Foreskin keratinocyte (primary cell): ENCODE measurements at places on chromosomes 12 and 14. TPM values are rescaled to one million over a fixed set of nuclear protein-coding genes. Genes with fewer than 3 reads are reported as not detected.

DNA sequence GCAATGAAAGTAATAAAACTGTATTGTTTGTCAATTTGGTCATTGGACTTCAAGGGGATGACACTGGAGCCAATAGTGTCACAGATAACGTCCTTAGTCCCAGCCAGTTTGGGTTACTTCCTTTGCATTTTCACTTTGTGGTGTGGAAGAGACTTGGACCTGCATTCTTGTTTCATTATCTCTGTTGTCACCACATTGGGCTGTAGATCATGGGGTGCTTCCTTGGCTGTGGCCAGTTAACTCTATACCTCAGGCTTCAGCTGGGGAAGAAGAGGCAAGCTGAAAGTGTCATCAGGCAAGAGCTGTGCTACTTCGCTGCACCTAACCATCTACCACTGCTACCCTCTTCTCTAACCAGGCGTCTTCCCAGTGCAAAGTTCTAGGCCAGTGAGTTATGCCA, 15.1 kb upstream of the CISTR start:
- no peak for DNase-seq

DNA sequence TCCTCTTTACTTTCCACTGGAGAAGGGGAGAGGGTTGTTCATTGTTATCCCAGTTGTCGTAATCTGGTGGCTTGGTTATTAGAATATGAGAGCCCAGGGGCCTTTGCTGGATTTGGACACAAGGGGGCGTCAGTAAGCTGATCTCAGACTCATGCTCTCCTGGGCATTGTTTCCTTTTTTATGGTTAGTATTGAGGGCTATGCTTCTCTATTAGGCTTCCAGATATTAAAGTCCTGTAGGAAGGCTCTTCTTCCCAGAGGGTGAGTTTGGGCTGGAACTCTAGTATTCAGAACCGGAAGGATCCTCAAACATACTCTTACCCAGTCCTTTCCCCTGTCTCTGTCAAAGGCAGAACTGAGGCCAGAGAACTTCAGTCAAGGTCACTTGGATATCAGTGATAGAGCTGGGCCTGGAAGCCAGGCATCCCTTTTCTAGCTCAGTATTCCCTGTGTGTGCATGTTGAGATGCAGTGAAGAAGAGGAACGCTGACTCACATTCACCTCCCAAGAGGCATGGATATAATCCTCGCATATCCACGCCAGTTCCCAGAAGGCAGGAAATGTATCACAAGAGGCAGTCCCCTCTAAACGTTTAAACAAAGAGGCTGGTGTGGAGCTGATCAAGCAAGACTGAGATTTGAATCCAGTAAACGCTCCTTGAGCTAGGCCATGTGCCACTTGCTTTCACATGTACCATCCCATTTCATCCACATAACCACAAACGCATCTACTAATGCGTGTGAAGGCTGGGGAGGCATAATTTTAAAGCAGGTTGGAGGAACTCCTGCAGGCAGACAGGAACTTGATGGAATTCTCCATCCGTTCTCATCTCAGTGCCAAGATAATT, 41.6 kb downstream of the UBE3B start:
- no peak for DNase-seq

GRCh38 chr12:65656891-65657351, 167.4 kb upstream of the HMGA2 start:
- DNase-seq, result peak; percentile 98

DNA sequence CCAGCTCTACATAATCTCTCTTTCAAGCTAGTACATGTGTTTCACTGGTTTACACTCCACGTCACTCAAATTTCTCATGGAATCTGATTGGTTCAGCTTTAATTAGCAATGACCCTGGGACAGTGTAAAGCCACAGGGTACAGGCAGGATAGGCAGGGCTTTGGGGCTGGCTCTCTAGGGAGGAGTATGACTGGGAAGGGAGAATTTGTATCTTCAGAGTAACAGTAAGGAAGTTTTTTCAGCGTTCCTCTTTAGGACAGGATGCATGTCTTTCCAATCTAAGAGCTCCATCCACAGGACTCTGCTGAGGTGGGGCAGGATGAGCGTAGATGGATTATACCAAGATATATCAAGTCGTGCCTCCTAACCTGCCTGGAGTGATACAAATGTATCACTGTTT, 112.0 kb upstream of the CLEC14A start:
- no peak for DNase-seq

- DNase-seq, result peak; percentile 3
These were observed 412.5 kb downstream of the RMST start for GRCh38 chr12:97875064-97875463.

DNA sequence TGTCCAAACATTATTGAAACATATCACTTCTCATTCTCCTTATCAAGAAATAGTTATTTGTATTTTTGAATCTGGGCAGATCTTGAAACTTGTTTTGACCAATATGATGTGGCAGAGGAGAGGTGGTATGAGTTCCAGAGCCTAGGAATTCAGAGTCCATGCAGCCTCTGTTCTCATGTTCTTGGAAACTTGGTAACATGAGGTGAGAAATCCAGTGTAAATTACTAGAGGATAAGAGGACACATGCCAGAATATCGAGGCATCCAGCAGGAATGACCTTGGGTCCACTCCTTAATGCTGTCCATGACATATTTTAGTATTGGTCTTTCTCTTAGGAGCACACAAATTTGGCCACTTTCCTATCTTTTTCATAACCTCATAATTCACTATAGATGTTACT, 1374.6 kb downstream of the FSCB start:
- DNase-seq, result no peak

DNA sequence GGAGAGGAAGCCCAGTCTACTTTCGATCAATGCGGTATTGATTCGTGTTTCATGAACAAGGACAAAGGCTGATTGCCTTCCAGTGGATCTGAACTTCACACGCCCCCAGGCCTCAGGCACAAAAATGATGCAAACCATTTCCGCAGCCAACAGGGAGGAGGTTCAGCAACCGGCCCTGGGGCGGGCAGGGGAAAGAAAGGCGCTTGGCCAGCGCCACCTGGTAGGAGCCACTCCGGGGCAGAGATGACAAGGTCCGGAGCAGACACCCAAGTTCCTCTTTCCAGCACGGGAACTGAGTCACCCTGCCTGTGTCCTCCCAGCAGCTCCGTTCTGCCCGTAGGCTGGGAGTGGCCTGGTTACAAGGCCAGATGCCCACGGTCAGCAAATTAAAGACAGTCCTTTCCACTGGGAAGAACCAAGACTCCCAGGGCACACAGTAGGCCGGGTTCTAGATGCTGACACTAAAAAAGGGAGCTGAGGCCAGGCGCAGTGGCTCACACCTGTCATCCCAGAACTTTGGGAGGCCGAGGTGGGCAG, 136.3 kb downstream of the SCARB1 start:
- DNase-seq, result peak; percentile 44

- peak; percentile 73 for DNase-seq
These were observed 21.4 kb upstream of the GSG1 start for GRCh38 chr12:13124656-13125505.

GRCh38 chr14:65549429-65549828, 136.9 kb downstream of the FUT8 start:
- DNase-seq, result no peak

- DNase-seq, result no peak
These were observed 59.9 kb downstream of the TMCC3 start for GRCh38 chr12:94590428-94590827.

DNA sequence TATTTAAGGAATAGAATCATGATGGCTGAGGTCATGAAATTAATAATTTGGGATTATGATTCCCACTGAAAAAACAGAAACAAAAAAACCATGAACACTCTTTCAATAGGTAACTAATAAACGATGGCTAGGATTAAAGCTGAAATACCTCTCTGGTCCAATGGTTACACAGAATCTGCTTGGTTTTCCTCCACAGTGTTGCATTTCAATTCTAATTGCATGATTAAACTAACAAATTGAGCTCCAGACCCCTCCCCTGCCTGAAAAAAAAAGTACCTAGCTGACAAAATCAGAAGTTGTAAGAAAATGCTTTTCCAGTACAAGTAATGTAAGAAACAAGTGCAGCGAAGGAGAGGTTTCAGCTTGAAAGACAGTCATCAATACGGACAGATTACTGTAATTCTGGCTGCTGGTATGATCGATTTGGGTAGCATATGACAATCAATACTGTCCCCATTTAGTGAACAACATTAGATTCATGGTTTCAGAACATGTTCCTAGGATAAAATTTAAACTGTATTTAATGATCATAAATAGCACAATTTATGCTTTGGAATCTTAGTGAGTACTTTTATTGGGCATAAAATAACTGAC, 32.0 kb downstream of the INSM2 start:
- DNase-seq, result no peak

DNA sequence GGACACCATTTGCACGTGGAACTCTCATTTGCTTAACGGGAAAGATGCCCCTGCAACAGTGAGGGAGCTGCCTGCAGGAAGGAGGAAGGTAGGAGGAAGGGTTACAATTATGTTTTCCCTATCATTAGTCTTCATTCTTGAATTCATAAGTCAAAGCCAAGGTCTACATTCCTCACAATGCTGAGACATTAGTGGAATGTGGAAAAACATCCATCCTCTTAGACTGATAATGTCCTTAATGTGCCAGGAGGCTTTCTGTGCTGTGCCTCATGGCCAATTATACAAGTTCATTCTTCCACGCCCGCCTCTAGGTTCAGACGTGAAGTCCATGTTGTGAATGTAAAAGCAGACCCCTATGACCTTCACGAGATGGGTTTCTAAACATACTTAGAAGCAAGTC, 1212.4 kb upstream of the TMEM132C start:
- peak; percentile 66 for DNase-seq

GRCh38 chr14:63881926-63882325, 29.1 kb downstream of the SYNE2 start:
- DNase-seq, result no peak

DNA sequence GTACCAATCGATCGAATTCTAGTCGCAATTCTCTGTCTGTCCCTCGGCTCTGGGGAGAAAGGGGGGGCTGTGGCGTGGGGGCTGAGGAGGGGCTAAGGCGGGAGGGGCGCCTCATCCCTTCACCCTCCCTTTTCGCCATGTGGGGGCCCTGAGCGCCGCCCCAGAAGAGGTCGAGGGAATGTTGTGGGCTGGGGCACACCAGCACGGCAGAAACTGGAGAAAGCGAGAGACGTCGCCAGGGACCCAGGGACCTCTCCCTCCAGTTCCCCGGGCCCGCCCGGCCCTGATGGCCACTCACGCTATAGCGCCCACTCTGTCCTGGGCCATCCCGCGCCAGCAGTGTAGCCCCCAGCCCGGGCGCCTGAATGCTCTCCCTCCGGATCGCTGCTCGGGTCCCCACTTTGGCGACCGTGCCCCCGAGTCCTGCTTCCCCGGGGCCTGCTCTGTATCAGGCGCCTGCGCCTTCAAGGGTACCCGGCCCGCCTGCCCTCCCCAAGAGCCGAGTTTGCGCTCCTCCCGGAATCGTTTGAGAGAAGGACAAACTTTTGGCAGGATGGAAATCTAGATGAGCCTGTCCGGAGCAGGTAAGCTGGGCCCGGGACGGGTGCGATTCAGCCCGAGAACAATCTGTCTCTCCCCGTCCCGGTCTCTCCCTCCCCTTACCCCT, 62.6 kb downstream of the SMUG1 start:
- DNase-seq, result no peak

- no peak for DNase-seq
These were observed 139.3 kb downstream of the CALM1 start for GRCh38 chr14:90536092-90536491.

GRCh38 chr12:53754188-53754585, 2.4 kb upstream of the CISTR start:
- DNase-seq, result no peak

GRCh38 chr14:54564868-54565784, 1.8 kb upstream of the SAMD4A start:
- peak; percentile 76 for DNase-seq

GRCh38 chr14:38791862-38792261, 311.2 kb downstream of the SEC23A start:
- no peak for DNase-seq

DNA sequence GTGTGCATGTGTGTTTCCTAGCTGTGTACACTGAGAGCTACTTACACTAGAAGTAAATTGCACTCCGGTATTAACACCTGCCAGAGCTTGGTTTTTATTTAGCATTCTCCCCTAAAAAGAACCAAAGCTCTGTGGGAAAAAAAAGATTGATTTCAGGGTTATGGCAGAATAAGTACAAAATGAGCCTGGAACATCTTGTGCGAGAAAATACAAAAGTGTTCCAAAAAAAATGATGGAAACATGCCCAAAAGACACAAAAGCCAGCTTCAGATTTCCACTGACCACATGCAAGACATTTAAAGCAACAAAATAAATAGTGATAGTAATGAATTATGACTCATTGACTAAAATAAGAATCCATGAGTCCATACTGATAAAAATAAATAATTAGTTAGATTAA, 188.3 kb downstream of the GXYLT1 start:
- no peak for DNase-seq

DNA sequence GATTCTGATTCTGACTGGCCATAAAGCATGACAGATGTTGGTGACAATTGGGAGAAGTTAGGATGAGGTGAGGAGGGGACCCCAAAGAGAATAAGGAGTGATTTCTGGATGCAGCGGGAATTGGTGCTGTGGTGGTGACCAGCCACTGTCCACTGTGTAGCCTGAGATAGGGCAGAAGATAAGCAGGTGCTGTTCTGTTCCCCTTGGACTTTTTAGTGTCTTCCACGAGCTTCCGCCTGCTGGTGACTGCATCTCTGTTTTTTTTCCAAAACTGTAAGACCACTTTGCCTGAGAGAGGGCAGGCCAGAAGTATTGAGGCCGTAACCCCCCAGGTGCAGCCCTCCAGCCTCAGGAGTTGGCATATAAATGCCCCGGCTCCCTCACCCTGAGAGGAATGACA, 161.2 kb upstream of the MYL2 start:
- no peak for DNase-seq

DNA sequence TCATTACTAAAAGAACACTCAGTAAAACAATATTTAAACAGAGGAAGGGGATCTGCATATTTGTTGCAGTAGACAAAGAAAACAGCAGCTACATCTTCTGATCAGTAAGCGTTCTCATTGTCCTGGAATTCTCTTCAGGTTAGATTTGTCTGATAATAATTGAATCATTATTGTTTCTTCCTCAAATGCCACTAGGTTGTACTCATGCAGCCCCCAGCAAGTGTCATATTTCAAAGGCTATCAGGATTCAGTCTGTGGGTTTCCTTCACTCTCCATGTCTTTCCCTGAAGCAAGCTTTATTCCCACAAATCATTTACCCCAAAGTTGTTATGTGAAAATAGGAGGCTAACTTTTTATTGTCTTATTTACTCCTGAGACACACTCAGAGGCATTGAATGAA, 14.7 kb downstream of the PIK3C2G start:
- peak; percentile 59 for DNase-seq

GRCh38 chr12:116433249-116433648, 125.9 kb upstream of the MAP1LC3B2 start:
- DNase-seq, result no peak

GRCh38 chr12:3604748-3605586, 114.0 kb downstream of the PRMT8 start:
- peak; percentile 56 for DNase-seq

RNFT2 gene
- 1.3 and 2.6 TPM in 2 replicates for total RNA-seq

KRT73 gene
- total RNA-seq, result not detected in 2 replicates

FAM181A gene
- not detected in 2 replicates for total RNA-seq

KRT86 gene
- 0.04 TPM in 1 of 2 replicates, not detected in the other for total RNA-seq

TPH2 gene
- total RNA-seq, result not detected in 2 replicates

SLIRP gene
- 240 and 247 TPM in 2 replicates for total RNA-seq

FSCB gene
- total RNA-seq, result not detected in 2 replicates

LHX5 gene
- total RNA-seq, result 0.11 and 0.24 TPM in 2 replicates

DLK1 gene
- total RNA-seq, result not detected in 2 replicates

GALNT16 gene
- total RNA-seq, result not detected in 2 replicates

OLR1 gene
- total RNA-seq, result not detected in 2 replicates

OTX2 gene
- total RNA-seq, result not detected in 2 replicates

SDR9C7 gene
- total RNA-seq, result 0.07 and 0.24 TPM in 2 replicates

SLC10A1 gene
- not detected in 2 replicates for total RNA-seq

TMEM63C gene
- 0.49 and 0.65 TPM in 2 replicates for total RNA-seq

SLC5A8 gene
- 0.10 and 0.14 TPM in 2 replicates for total RNA-seq

TRPV4 gene
- 0.82 and 1.5 TPM in 2 replicates for total RNA-seq

SOX5 gene
- 0.42 and 0.65 TPM in 2 replicates for total RNA-seq
